Stimulated activated CD4-positive, alpha-beta T cell treated with anti-CD3 and anti-CD28 coated beads, Interleukin-15, amount 100 ng/mL, for 24 hours (primary cell): ENCODE measurements at places on chromosomes 4 and X.

GRCh38 chr4:55996646-55997045, 47.9 kb downstream of the CEP135 start:
- no peak for DNase-seq

GRCh38 chr4:42359711-42360110, 37.6 kb upstream of the SHISA3 start:
- no peak for DNase-seq

- DNase-seq, result no peak
Observed at GRCh38 chr4:53653484-53654053, 62.3 kb upstream of the LNX1 start.

- DNase-seq, result no peak
Observed at GRCh38 chr4:168708108-168708507, 211.3 kb downstream of the PALLD start.

GRCh38 chrX:66149519-66149918, 14.5 kb upstream of the HEPH start:
- no peak for DNase-seq

DNA sequence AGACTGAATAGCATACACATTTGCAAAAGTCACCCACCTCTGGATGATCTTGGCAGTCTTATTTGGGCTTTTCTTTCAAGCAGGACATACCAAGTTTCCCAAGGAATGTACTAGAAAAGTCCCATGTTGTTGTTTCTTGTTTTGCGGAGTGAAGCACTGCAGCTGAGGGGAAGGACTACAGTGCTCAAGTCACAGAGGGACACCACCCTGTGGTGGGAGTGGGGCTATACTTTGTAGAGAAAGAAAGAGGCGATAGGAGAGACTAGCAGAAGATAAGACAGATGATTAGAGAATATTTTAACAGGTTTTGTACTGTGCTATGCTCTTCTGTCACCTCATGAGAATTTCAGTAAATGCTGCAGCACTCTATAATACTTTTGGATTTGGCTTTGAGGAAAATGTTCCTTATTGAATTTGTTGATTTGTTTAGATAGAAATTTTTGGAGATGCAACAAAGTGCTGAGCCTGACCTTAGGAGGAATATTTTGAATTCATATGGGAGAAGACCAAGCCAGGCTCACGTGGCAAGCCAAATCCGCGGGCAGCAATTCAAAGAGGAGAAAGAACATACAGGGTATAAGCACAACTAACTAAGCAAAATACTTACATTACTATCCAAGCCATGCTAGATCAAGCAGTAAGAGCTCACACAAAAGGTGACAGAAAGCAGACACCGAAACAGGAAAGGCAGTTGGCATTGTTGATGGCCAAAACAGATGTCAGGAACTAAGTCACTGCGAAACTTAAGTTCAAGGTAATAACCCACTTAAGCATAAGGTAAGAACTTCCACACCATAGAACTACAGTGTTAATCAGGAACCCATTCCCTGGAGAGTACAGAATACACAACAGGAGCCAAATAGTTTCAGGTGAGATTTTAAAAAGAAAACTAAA, 280.3 kb upstream of the INTU start:
- DNase-seq, result no peak

DNA sequence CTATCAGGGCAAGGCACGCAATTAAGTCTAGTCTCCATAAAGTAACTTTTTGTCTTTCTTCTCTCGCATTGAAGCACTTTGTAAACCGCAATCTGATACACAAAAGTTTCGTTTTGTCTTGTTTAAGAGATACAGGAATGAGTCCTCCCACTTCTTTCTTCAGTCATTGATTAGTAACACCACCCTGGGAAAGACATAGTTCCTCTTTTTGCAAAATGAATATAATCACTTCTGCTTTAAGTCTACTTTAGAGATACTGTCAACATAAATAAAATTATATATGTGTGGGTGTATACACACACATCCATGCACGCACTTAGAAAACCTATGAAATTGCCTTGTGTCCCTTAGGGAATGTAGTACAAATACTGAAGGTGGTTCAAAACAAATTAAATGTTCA, 11.7 kb downstream of the COQ2 start:
- DNase-seq, result no peak

DNA sequence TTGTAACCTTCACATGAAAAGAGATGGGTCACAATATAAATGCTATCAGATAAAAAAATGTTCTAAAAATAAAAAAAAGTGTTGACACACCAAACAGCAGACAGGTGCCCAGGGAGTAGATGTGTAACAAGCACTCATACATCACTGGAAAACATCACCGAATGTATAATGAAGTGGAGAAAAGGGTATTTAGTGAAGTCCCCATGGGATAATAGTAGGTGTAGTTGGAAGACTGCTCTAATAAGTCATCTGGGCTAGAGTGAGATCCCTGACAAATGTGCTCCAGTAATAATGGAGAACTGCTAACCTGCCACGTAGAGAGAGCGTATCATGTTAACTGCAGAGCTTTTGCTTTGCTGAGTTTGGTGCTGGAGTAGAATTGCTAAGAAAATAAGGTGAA, 152.0 kb downstream of the GRIA2 start:
- DNase-seq, result no peak

GRCh38 chr4:149980941-149981340, 97.3 kb upstream of the DCLK2 start:
- DNase-seq, result peak; percentile 56

DNA sequence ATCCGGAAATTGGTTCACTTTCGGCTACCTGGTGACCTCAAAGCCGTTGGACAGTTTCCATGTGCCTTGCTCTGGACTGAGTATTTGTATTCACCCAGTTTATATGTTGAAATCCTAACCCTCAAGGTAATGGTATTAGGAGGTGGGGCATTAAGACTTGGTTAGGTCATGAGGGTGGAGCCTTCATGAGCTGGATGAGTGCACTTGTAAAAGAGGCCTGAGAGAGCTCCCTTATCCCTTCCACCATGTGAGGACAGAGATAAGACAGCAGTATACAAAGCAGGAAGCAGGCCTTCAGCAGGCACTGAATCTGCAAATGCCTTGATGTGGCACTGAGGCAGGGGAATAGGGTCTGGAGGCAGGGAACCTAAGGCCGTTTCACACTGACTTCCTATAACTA, 5.3 kb upstream of the OPHN1 start:
- no peak for DNase-seq

- DNase-seq, result no peak
Observed at GRCh38 chr4:77473509-77473908, 132.1 kb upstream of the CXCL13 start.

- no peak for DNase-seq
Observed at GRCh38 chr4:183422962-183423631, 21.3 kb upstream of the CDKN2AIP start.

- no peak for DNase-seq
Observed at GRCh38 chr4:89674876-89675459, 162.0 kb downstream of the SNCA start.

DNA sequence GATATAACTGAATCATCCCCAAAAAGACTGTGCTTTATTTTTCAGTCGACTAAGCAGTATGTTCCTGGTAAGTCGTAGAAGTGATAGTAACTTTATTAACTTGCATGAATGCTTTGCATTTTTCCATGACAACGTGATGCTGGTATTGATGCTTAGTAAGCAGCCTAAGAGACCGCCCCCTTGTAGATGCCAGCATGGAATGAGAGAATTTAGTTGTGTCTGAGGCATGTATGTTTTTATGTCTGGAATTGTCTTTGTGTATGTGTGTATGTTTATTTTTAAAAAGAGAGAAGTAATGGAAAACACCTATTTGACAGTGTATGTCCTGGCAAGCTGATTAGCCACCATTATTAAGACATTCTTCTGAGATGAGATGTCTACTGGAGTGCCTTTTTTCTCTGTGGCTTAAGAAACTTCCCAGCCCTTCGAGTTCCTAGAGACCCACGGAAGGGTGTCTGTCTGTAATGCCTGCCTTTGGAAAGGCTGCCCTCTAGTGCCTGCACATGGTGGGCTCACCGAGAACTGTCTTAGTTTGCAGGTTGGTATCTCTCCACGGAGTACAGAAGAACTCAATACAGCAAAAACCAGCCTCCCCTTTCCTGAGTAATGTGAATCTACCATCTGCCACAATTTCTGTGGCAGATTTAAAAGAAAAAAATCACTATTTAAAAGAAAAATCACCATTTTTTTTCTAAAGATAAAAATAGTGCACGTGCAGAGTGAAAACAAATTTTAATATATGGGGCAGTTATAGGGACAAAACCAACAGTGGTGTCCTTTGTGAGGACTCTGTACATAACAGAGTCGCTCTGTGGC, 85.9 kb downstream of the AASDH start:
- peak; percentile 71 for DNase-seq

GRCh38 chr4:92170340-92170739, 133.4 kb upstream of the GRID2 start:
- DNase-seq, result no peak

GRCh38 chr4:105210916-105211315, 64.2 kb downstream of the TET2 start:
- DNase-seq, result no peak
